ENCODE measurements at places on chromosomes 5 and 9. TPM values are rescaled to one million over a fixed set of nuclear protein-coding genes. Genes with fewer than 3 reads are reported as not detected.

Gene PCDHA1
- not detected for total RNA-seq

Gene PCDHA4
- 0.24 TPM for total RNA-seq

Gene EIF4E1B
- not detected for total RNA-seq

Gene NKD2
- total RNA-seq: 13.9 TPM
